Spinal cord (tissue), 10 donors: ENCODE measurements at places on chromosomes 11 and 22.

DNA sequence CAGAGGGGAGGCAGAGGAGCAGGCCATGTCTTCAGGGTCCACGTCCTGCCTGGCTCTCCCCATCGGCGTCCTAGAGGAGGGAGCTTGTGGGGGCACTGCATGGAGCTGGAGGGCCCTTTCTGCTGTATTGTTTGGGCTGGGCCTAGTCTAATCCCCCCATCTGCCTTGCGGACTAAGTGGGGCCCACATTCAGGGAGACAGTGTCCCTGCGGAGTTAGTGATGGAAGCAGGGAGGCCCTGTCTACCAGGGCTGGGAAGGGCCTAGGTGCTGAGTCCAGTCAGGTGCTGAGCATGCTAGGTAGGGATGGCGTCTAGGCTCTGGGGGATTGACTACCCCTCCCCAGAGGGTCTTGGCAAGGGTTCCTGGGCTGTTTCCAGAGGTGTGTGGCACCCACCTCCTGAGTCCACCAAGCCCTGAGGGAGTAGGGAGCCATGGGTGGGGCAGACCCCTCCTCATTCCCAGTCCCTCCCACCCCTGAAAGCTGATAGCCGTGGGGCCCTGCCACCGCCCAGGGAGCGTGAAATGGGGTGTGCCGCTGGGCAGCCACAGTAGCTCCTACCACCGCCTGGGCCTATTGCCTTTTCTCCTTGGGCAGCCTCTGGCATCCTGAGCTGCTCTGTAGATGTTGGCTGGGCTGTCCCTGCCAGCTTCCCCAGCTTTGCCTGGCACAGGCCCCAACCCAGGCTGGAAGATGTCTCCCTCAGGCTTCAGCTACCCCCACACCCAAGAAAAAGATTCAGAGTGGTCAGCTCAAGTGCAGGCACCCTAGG, 1.9 kb upstream of the POLD4 start:
- no peak for DNase-seq
- H3K27ac ChIP-seq = peak overlapping the region; percentile 36
- H3K4me3 ChIP-seq = no peak overlapping the region

DNA sequence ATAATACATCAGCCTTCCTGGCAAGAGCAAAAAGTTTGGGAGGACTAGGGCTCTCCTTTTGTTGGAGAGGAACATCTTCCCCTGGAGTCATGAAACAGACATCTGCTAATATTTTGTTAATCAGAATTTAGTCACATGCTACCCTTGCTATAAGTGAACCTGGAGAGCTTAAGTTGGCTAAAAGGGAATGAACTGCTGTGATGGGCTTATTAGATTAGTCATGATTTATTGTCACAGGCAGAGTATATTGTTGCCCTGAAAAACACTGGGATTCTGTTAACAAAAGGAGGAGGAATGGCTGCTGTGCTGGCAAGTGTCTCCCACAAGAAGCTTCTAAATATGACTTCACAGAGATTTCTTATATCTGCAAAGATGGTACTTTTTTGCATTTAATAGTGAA, 16.0 kb downstream of the TCP11L1 start:
- no peaks in the 10 kb centered on the region for H3K4me1 ChIP-seq
- peaks cover 13% of the 10 kb centered on the region for H3K36me3 ChIP-seq
- no peaks in the 10 kb centered on the region for H3K27me3 ChIP-seq
- H3K4me3 ChIP-seq = no peak overlapping the region
- no peak for DNase-seq

GRCh38 chr11:22461626-22462025, 123.4 kb downstream of the SLC17A6 start:
- no peak overlapping the region for H3K4me3 ChIP-seq
- no peaks in the 10 kb centered on the region for H3K27me3 ChIP-seq
- no peaks in the 10 kb centered on the region for H3K36me3 ChIP-seq
- no peak overlapping the region for H3K27ac ChIP-seq
- no peak for DNase-seq

DNA sequence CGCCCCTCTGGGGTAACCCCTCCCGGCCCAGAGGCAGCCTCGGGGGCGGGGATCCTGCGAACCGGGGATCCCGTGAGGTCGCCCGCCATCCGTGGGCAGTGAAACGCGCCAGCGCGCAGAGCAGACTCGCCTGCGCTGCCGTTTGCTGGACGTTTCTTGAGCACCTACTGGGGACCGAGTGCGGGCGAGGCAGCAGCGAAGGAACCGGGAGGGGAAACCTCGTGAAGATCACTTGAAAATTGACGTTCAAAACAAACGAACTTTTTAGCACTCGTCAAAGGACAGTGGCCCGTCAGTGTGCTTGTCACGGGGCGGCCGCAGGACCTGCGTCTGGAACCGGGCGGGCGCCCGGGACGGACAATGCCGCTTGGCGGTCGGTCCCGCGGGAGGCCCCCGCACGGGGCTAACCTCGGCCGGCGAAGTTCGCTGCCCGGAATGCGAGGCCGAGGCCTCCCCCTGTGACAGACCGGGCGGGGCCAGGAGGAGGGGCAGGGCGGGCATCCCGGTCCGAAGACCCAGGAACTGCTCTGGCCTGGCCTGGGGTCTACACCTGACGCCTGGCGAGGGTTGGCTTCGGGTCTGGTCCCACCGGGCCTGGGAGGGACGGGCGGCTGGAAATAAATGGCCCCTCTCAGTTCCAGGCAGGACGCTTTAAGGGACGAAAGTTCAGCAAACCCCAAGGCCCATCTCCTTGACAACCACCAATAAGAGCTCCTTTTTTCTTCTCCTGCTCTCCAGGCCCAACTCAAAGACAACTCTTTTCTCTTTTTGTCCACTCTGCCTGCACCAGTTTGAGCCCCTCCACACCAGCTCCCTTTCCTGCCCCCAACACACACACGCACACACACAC, 723 bp upstream of the SCUBE1 start:
- peaks cover 25% of the 10 kb centered on the region for H3K4me1 ChIP-seq
- H3K36me3 ChIP-seq = no peaks in the 10 kb centered on the region
- H3K27ac ChIP-seq = no peak overlapping the region
- H3K27me3 ChIP-seq = peaks cover 41% of the 10 kb centered on the region
- DNase-seq = peak; percentile 42

DNA sequence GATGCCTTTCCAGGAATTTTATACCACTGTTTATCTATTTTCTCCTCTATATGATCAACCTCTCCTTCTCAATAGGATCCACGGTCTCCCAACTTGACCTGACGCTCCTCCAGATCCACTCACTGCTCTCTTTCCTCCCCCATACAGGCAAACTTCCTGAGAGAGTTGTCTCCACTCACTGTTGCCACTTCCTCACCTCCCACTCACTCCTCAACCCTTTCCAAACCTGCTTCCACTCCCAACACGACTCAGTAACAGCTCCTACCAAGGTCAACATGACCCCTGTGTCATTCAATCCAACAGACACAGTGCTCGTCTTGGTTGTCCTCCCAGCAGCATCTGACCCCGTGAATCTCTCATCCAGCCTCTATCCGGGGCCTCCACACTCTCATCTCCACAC, 3.1 kb downstream of the APBB1 start:
- no peaks in the 10 kb centered on the region for H3K27me3 ChIP-seq
- no peak for DNase-seq
- H3K4me1 ChIP-seq = peaks cover 46% of the 10 kb centered on the region
- H3K27ac ChIP-seq = no peak overlapping the region
- H3K36me3 ChIP-seq = peaks cover 24% of the 10 kb centered on the region
